ENCODE measurements at places on chromosomes 3 and 15.

DNA sequence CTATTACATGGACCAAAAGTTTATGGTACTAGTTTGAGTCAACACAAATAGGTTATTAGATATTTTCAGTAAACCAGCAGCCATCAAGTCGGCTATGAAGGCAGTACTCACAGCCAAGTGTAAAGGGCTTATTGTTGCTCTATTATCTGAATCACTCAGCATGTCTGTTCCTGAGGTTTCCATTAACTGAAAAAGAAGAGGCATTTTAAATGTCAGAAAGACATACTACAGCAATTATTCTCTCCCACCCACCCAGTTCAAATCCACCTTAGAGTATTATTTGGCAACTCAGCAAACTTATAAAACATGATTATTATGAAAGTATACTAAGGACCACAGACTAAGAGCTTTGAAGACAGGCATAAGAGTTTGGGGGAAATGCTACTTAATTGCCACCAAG lies 93.1 kb downstream of the BTD start:
- no peak for DNase-seq

DNA sequence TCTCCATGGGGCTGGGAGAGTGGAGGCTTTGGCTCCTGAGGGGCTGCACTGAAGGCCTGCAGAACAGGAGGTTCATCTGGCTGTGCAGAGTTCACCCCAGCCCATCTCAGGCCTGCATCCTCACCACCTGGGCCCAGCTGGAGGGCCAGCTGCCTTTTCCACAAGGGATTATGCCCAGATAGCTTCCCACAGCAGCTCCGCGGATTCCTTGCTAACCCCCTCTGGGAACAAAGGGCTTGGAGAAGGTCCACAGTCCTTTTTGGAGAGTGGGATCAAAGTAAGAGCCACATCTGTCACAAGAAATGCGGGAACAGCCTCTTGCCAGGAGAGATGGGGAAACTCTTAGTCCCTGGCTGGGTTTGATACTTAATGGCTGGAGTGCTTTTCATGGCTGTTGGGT lies 164.7 kb upstream of the RGMA start:
- no peak for DNase-seq

DNA sequence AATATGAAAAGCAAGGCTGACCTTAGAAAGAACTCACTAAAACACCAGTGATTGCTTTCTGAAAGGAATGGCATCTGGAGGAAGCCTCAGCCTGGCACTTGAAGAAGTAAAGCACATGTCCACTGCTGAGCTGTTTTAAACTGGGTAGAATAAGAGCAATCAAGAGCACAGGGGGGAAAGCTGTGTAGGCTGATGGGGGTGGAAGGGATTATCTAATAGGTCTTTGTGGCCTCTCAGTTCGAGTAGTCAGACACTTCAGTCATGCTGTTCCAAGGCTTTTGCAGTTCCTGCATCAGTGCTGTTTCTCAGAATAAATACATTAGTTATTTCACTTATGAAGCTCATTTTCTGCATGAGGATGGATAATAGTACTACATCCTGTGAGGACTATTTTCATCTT lies 22.6 kb downstream of the CCDC191 start:
- no peak for DNase-seq

- DNase-seq, result no peak
Measured at GRCh38 chr3:191094057-191094845, 104.8 kb upstream of the OSTN start.

DNA sequence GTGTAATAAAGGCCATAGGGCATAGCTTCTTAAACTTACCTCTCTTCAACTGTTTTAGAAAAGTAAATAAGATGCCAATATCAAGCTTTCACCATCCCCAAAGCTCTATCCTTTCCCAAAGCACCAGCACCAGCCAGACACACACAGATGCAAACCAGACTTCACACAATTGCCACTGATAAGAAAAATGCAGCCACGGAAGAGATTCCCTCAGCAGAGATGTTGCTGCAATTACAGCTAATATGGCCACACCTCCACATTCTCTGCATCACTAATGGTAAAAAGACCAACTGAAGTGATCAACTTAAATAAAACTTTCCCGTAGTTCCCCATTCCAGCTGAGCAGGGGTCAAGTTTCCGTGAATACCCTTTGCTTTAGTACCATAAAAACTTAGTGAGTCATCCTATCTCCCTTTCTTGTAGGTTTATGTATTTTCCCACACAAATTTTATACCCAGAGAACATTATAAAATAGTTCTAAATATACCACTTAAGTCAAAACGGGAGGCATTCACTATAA lies 64.4 kb downstream of the SLC9A9 start:
- DNase-seq, result no peak

GRCh38 chr15:66169023-66169422 lies 84.5 kb downstream of the MEGF11 start:
- no peak for DNase-seq

- no peak for DNase-seq
Measured at GRCh38 chr15:58453931-58454793, 22.4 kb downstream of the LIPC start.

DNA sequence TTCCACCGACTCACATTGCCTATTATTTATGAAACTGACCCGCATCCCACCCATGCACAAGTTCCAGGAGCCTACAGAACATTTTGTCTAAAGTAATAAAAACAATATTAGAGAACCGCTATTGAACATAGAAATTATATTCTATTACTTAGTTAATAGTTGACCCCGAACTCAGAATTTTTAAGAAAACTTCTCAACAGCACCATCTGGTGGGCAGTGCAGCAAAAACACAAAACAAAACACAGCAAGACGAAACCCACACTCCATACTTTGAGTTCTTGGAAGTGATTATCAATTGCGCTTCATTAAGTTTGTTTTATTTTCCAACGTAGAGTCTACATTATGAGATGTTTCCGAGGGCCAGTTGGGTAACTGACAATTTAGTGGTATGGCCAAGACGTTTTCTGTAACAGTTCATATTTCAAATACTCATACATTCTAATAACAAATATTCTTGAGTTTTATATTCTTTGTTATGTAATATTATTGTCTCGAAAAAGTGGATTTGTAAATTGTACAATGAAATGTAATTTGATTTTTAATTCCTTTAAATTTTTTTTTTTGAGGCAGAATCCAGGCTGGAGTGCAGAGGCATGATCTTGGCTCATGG lies 24.0 kb upstream of the C3orf70 start:
- no peak for DNase-seq

DNA sequence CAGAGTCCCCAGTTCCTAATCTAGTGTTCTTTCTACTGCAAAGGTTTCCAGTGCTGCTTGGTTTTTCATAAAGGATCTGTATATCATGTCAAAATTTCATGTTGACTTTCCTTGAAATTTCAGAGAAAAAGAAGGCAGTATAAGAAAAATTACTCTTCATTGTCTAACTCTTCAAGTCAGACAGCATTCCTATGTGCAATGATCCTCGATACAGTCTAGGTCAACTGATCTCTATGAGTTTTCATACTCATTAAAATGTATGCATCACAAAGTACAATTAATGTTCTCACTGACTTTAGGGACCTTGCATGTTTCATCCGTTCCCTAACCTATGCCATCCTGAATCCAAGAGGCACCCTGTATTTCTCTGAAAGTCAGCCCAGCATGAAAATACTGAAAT lies 317.3 kb downstream of the ZBTB20 start:
- no peak for DNase-seq

- DNase-seq, result no peak
Measured at GRCh38 chr3:198079771-198080520, 119.9 kb downstream of the LMLN start.

- no peak for DNase-seq
Measured at GRCh38 chr3:194945508-194945907, 259.8 kb downstream of the FAM43A start.

- DNase-seq, result no peak
Measured at GRCh38 chr3:9032231-9032777, 69.0 kb upstream of the RAD18 start.

DNA sequence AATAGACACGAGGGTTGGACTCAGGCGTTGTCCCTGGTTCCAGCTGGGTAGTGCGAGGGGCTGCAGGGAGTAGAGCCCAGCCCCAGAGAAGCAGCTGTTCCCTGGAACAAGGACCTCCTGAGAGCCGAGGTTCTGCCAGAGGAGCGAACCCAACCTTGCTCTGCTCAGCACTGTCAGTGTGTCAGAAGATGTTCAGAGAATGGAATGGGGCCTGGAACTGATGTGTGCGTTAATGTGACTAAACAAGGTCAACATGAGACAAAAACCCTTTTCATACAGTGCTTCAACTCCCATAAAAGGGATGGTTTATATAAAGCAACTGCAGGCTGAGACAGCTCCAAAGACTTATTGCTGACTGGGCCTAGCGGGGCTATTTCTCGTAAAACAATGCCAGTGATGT lies 35.5 kb upstream of the HACD2 start:
- no peak for DNase-seq

DNA sequence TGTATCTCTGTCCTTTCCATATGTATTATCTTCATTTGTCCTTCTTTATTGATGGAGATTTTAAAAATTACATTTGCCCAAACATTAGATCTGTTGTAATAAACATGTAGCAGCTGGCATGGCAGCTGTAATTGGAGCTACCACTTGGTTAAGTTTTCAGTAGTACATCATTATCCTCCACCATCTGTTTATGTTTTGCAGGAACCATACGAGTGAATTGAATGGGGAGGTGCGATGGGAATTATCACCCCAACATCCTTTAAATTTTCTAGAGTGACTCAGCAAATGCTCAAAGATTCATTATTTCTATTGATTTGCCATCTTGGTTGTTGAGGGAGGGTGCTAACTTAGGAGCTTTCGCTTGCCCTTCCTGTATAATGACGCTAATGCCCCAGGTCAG lies 32.6 kb upstream of the NOX5 start:
- DNase-seq, result no peak

- DNase-seq, result no peak
Measured at GRCh38 chr3:127079211-127079610, 96.3 kb downstream of the PLXNA1 start.

GRCh38 chr15:94125698-94126097 lies 105.7 kb upstream of the MCTP2 start:
- no peak for DNase-seq

DNA sequence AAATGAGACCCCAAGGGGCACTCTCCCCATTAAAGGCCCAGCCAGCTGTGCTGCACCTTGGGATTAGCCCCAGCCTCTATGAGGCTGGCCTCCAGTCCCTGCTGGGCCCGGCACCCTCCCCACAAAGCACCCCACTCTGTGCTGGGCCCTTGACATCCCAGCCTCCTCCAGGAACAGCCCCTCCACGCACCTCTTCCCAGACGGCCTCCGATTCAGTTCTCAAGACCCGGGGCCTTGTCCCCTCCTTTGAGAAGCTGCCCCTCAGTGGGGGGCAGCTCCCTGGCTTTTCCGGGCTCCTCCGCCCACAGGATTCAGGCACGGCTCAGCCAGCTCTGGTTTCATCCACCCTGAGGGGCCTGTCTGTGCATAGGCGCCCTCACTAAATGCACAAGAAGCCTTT lies 144.1 kb downstream of the LRRK1 start:
- DNase-seq, result no peak

DNA sequence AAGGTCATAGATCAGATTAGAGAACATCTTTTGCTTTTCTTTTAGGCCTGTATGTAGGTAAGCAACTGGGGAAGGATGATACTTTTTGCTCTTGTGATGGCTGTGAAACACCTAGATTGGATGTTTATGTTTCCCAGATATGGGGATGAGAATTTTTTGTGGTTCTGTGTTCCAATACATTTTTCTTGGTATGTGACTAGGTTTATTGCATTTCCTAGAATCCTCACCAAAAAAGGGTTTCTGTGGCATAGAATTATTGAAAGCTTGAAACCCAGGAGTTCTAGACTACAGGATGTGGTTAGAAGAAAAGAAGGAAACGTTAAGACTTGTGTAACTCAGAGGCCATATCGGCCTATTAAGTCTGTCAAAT lies 25.8 kb downstream of the OXNAD1 start:
- DNase-seq, result no peak

GRCh38 chr3:180898572-180898971 lies 13.9 kb upstream of the FXR1 start:
- DNase-seq, result no peak

DNA sequence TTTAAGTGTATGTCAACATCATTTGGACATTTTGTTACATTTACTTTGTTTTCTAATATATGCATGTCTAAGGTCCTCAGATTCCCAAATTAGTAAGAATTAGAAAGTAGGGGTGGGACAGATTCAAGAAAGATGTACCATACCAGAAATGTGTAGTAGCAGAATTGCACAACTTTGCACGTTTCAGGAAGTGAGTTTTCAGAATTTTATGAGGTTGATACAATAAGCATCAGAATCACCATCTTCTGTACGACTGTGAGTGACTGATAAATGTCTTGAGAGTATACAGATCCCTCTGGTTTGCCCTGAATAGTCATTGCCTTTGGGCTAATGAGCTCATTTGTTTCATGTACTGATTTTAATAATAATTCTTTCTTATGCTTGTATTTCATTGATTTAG lies 9.3 kb downstream of the ARIH2 start:
- no peak for DNase-seq

GRCh38 chr3:133820889-133821675 lies 15.5 kb downstream of the SRPRB start:
- DNase-seq, result no peak

GRCh38 chr3:5133239-5134018 lies 11.3 kb downstream of the ARL8B start:
- DNase-seq, result no peak

GRCh38 chr3:38738630-38739395 lies 77.2 kb downstream of the SCN10A start:
- no peak for DNase-seq

GRCh38 chr15:40511472-40512133 lies 40.8 kb downstream of the CHST14 start:
- no peak for DNase-seq

- DNase-seq, result no peak
Measured at GRCh38 chr3:196440041-196440537, 7.9 kb upstream of the UBXN7 start.

DNA sequence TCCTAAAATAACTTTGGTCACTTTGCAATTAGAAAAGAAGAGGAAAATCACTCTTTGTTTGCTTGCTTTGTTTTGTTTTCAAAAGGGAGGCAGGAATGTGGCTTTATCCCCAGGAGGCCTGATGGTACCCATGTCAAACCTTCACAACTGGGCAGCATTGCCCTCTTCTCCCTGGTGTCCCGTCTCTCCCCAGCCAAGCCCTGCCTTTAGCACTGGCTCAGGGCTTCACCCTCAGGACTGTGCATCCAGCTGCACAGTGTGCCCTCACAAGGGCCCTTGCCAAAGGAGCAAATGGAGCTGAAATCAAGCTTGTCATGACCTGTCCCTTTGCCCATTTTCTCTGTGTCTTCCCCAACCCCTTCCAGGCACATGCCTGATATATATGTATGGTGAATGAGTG lies 29.1 kb upstream of the ATP13A5 start:
- DNase-seq, result no peak

- no peak for DNase-seq
Measured at GRCh38 chr15:84143753-84144314, 91.7 kb upstream of the GOLGA6L4 start.

Measured in T-helper 22 cell (primary cell).